Stimulated activated CD4-positive, alpha-beta T cell treated with anti-CD3 and anti-CD28 coated beads, Interleukin-2, amount 100 ng/mL, for 4 hours (primary cell): ENCODE measurements at places on chromosomes 4 and X.

DNA sequence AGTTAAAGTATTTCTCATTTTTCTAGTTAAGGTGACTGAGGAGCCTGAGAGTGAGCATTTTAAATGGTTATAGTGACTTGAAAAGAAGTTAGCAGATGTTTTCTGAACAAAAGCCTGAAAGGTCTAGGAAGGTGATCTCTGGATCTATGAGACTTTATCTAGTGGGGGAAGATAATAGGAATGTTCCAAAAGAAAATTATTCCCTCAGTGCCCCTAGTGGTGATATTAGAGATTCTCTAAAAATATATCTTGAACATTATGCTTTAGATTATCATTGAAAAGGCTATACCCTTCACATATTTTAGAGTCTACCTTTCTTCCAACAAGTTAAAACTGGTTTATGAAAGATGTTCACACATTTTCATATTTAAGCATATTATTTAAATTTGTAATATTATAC lies 69.0 kb upstream of the SPANXN1 start:
- DNase-seq: no peak

- DNase-seq: no peak
These were observed 777.7 kb downstream of the STIM2 start for GRCh38 chr4:27638163-27638915.

- DNase-seq: no peak
These were observed 371.8 kb upstream of the NOCT start for GRCh38 chr4:138643827-138644226.

DNA sequence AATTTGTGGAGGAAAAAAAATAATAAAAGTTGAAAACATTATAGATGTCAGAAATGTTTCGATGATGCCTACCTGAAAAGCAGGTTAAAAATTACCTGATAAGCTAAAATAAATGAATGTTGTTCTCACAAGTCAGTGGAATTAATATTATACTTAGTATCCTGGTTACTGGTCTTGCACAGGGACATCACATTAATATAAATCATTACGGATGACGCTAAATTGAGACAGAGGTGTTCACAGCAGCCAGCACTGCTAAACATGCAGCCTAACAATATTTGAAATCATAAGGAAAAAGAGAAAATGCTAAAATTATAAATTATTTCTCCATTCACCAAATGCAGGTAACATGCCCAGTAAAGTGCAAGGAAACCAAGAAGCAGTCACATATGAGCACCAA lies 1130.0 kb downstream of the STPG2 start:
- DNase-seq: no peak

DNA sequence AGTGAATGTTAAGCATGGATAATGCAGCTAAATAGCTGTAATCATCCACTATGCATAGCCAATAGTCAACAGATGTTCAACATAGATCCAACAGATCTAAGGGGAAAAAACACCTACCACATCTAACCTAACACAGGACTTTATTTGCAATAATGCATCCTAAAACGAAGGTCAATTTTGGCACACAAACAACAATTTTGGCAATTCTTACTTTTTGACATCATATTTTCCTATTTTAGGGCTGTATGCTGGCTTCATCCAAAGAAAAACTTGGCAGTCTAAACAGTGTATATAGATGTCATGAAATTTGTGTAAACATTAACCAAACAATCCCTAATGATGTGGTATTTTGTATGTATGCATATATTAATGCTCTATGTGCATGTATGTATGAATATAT lies 33.2 kb downstream of the UNC5C start:
- no peak for DNase-seq

DNA sequence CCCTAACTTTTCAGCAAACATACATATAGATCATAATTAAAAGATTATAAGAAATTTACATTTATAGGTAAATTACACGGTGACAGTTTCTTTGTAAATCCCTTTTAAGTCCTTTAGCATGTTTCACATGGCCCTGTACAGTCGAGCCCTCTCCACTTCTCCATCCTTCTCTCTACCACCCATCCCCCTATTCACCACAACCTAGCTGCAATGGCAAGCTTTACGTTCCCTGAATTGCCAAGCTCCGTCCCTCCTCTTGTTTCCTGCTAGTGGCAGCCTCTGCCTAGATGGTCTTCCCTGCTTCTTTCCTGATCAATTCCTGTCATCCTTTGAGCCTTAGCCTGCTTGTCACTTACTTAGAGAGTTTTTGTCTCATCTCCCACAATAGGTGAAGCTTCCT lies 116.2 kb downstream of the TMA16 start:
- no peak for DNase-seq

- DNase-seq: no peak
These were observed 80.0 kb upstream of the AFAP1 start for GRCh38 chr4:8019396-8020365.

DNA sequence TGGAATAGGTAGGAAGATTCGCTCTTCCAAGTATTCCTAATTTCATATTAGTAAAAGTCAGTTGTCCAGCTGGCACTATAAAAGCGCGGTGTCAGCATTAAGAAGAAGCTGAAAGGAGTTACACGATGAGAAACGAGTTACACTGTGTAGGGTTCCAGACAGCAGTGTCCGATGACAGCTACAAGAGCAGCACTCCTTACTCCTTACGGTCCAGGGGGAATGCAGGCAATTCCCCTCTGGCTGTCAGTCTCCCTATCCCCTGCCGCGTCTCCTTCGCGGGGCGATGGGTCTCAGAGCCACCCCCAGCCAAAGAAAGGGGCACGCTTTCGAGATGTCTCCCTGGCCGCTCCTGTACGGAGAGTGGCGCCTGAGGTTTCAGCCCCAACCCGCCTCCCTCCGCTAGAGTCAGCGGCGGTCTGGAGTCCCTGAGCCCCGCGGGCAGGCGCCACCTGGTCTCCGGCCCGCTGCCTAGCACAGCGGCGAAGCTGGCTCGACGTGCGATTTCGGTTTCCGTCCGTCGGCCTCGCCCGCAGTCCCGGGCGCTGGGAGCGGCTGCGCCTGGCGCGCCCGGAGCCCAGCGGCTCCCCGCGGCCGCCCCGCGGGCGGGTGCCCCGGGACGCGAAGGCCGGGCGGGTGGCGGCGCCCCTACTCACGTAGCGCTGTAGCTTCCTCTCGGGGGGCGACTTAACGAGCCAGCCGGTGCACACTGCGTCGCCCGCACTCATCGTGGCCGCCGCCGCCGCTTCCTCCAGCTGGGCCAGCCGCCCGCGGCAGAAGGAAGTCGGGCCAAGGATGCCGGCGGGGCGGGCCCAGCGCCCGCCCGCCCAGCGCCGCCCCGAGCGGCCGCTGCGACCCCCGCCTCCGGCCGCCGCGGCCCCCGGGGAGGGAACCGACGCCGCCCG lies at the start of gene GAB3:
Gene GAB3 (minus strand): TSS at position 777 of the 902 bp plus-strand sequence. CDS start 52 bp downstream, at position 725.
- DNase-seq: no peak

DNA sequence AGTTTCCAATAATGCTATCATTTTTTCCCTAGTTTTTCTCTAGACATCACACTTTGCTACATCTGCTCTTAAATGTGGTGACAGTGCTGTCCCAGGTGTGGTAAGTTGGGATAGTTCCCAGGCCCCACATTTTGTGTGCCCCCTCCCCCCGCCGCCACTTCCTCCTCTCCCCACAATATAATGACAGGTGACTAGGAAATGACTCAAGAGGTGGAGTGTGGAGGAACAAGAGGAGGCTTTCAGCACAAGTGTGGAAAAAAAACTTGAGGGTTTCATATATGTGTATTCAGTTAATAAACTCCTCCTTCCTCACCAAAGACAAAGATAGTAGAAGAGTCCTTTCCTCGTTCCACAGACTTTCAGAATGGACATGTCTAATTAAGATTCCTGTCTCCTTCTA lies 18.3 kb upstream of the IL21 start:
- DNase-seq: no peak

- no peak for DNase-seq
These were observed 42.6 kb downstream of the ARFIP1 start for GRCh38 chr4:152822323-152822722.

- DNase-seq: no peak
These were observed 59.8 kb downstream of the MRPL1 start for GRCh38 chr4:77922158-77923094.

DNA sequence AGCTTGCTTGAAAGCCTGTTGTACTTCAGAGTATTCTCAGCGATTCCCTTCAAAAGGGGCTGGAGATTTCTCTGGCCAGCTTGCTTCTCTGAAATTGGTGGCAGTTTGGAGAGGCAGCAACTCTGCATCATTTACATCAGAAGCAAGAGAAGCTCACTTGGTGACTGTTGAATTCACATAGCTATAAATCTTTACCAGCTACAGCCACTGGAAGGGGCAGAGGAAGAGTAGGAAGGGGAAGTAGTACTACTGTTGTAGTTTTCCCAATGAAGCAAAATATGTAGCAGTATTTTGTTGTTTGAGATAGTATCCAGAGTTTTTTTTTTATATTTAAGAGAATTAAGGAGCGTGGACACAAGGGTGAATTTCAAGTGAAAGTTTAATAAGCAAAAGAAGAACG lies 2.8 kb downstream of the TENT5D start:
- no peak for DNase-seq

DNA sequence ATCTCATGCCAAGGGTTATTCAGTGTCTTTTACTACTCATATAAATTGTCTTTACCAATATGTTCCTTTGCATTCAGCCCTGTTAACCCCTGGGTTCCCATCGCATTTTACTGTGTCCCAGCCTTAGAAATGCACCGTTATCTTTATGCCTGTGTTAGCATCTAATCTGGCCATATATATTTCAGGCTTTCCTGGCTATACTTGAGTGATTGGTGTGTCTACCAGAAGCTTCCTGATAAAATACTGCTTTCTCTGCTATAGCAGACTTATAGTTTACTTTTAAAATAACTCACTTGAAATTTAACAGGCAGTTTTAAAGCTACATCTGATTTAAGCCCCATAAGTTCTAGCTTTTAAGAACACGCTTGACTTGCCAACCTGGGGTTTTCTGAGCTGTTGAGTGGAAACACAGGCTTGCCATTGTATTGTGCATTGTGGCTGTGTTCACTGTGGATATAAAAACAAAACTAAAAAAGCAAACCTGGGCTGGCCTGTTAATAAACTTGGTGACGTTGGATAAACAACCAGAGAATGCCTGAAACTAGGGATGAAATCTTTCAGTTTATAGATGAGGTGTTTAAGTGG lies 185.3 kb upstream of the TAPT1 start:
- no peak for DNase-seq

DNA sequence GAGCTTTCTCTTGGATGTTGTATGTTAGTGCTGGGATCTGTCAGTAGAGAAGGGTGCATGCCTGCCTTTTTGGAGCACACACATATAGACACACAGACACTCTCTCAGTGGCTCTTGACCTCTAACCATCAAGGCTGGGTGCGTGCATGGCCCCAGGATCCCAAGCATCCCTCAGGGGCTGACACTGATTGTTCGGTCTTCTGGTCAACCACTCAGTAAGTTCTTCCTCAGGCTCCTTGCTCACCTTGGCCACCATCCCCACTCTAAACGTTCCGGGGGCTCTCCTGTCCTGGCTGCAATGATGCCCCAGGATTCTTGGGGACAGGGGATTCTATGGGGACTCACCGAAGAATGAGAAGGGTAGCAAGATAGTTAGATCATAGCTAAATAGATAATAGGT lies 179.6 kb downstream of the SHOX start:
- DNase-seq: no peak

DNA sequence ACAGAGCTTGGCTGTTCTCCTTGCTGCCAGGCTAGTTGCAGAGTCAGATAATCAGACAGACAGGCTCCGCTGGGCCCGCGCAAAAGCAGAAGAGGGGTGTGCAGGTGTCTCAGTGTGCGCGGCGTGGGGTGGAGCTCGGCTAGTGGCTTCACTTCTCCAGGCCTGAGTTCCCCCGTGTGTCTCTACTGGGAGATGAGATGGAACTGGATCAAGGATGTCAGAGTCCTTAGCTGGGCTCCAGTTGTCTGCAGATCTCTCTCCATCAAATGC lies 21.1 kb downstream of the HTRA3 start:
- no peak for DNase-seq

DNA sequence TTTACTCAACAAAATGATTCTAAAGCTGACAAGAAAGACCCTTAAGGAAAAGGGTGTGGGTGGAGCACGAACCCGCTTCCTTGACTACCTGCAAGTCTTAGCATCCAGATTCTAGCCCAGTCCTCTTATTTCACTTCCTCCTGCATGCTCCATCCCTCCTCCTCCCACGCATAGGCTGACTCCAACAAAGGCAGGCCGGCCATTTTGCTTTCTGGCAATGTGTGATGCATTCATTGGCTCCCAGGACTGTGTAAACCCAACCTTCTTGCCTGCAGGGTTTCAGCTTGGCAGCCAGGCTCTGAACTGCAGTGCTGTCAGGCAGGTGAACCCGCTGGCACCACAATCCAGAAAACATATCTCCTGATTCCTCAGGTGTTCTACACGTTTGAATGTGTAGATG lies 39.3 kb downstream of the RTL9 start:
- DNase-seq: no peak

GRCh38 chr4:79281566-79282359 lies 44.1 kb downstream of the NAA11 start:
- DNase-seq: no peak
